ENCODE measurements at places on chromosomes 11 and 22. TPM values are rescaled to one million over a fixed set of nuclear protein-coding genes. Genes with fewer than 3 reads are reported as not detected.

The FERMT3 gene
- 38.9 TPM for total RNA-seq

The PSMD13 gene
- total RNA-seq: 182 TPM

The TRAF6 gene
- 16.2 TPM for total RNA-seq

The LRRC75B gene
- total RNA-seq: 12.2 TPM

The UFD1 gene
- total RNA-seq: 81.9 TPM

DNA sequence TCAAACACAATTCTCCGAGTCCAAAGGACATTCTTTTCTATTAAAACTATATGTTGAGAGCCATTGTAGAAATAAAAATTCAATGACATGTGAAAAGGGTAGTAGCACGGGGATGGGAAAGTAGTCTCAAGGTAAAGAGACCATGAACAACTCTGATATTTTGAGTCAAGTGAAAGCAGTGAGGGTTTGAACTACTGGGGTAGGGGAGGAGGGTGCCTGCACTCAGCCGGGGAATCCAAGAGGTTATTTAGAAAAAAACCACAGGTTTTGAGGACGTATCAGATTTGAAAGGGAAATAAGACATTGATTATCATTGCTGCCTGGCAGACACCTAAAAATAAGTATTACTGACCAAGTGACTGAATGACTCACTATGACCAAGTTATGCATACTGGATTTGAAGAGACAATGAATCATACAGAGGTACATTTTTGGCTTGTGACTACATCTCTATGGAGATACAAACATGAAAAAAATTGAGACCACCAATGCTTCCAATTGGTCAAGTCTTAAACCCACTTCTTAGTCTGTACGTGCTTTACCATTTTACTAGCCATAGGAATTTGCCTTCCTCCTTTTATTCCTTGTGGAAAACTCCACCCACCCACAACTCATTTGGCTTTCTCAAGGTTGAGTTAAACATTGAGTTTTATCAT is 2.2 kb upstream of the OR52H1 start:
- no peak for DNase-seq

GRCh38 chr22:30020511-30020910 is 59.8 kb upstream of the HORMAD2 start:
- no peak for DNase-seq

- no peak for DNase-seq
These were observed 27.4 kb upstream of the MUC15 start for GRCh38 chr11:26599425-26599824.

DNA sequence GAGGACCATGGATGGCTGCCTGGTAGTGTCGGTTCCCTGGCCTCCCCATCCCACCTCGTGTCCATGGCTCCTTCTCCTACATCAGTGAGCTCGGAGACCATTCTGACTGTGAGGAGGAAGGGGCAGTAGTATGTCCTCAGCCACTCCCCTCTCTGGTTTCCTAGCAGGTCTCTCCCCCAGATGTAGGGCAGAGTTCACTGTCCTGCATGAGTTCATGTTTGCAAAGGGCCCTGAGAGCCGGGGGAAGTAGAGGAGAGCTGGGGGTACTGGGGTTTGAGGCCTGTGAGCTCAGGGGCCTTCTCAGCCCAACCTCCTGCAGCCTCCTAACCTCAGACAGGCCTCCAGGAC is 18.4 kb upstream of the ST3GAL4 start:
- DNase-seq: no peak

DNA sequence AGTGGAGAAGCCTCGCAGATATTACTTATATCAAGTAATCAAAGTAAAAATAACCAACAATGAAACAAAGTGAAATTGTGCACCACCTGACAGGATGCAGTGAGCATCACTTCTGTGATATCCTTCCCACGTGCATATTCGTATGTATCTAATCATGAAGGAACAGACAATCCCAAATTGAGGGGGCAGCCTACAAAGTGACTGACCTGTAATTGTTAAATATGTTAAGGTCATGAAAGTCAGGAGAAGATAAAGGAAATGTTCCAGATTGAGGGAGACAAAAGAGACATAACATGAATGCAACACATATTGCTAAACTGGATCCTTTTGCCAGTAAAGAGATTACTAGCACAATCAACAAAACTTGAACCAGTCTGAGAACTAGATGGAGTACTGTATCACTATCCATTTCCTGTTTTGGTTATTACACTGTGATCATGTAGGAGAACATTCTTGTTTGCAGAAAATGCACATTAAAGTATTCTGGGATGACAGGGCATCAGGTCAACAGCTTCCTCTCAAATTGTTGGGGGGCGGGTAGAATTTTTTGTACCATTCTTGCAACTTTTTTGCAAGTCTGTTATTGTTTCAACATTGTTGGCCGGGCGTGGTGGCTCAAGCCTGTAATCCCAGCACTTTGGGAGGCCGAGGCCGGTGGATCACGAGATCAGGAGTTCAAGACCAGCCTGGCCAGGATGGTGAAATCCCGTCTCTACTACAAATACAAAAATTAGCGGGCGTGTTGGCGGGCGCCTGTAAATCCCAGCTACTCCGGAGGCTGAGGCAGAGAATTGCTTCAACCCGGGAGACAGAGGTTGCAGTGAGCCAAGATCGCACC is 2.0 kb downstream of the SBF2 start:
- no peak for DNase-seq

DNA sequence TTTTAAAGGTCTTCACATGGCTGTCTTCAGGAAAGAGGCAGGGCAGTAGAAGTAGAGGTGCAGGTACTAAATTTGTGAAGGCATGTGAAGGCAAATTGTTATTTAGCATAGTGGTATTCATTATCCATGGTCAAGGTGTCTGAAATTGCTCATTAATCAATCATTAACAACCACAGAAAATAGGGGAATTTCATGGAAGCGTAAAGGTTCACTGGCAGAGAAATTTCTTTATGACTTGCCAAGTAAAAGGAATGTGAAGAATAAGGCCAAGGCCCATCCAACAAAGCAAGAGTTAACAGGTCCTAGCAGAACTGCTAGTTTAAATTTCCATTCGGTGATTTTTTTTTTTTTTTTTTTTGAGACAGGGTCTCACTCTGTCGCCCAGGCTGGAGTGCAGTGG is 59.0 kb downstream of the RSF1 start:
- no peak for DNase-seq

GRCh38 chr22:28589102-28589750 is 90.4 kb downstream of the TTC28 start:
- no peak for DNase-seq

- no peak for DNase-seq
These were observed 66.2 kb downstream of the SC5D start for GRCh38 chr11:121358760-121359159.

- no peak for DNase-seq
These were observed 24.6 kb downstream of the PPIL2 start for GRCh38 chr22:21690401-21690801.

GRCh38 chr11:8049084-8049483 is 31.9 kb upstream of the TUB start:
- DNase-seq: no peak

- no peak for DNase-seq
These were observed 839.9 kb upstream of the TENM4 start for GRCh38 chr11:80280737-80281136.

- no peak for DNase-seq
These were observed 528 bp upstream of the ARRB1 start for GRCh38 chr11:75351791-75352587.

DNA sequence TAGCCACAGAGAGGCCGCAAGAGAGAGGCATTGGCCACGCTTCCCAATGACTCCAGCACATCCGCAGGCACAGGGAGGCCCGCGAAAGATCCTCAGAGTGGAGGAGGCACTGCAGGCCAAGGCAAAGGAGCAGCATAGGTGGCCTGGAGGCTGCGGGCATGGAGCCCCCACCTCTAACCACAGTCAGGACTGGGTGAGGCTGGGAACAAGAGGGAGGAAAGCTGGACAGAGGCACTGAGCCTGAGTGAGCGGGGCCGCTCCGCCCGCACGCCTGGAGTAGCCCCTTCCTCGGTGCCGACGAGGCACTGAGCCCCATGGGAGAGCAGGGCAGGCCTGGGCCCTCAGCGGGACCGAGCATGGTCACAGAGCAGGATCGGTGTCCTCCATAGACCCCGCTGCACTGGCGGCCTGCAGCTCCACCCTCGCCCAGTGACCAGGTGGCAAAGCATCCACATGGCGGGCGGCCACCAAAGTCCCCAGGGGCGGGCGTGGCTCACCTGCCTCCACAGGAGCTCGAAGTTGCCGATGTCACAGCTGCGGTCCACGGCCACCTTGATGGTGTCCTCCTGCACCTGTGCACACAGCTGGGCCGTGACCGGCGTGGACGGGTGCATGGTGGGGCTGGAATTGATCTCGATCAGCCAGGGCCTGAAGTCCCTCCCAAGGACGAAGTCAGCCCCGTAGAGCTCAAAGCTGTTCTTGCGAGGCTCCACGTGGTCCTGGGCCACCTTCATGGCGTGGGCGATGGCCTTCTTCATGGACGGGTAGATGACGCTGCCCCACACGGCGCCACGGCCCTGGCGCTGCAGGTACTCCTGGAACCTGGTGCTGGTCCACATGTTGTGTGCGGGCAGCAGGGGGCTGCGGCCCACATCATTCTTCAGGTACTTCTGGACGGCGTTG is 18.9 kb upstream of the IL17REL start:
- no peak for DNase-seq
